Activated CD4-positive, alpha-beta T cell treated with anti-CD3 and anti-CD28 coated beads, Interleukin-2, amount 50 U/mL, for 1 hour (primary cell): ENCODE measurements at places on chromosomes 6 and 20.

DNA sequence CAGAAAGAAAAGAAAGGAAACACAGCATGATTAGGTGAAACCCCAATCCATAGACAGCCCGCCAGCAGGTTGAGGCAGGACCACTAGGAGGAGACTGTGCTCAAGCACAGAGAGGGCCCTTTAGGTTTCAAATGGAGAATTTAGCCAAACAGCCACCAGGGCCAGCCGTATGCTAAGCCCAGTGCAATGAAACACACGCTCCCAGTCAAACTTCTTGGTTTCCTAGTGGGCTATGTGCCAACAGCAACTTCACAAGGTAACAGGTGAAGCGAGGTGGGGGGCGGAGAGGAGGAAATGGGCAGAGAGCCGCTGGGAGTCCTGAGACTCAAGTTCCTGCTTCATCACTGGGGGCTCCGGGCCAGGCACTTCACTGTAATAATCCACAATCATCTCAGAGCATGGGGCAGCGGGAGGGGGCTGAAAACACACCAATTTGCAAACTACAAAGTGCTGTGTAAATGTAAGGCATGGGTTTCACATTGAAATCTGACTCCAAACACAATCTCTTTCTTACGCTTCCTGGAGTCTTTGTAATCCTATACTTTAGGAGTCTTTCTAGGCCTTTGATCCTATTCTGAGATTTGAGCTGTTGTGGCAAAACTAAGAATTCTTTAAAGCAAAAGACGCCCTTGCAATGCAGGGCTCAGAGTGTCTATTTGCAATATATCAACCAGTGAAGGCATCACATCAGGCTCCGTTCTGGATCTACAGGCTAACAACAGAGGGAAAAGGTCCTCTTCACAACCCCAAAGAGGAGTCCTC lies 117.3 kb downstream of the OPRM1 start:
- DNase-seq: peak; percentile 61

GRCh38 chr6:34031625-34032383 lies 114.1 kb downstream of the GRM4 start:
- DNase-seq: no peak

GRCh38 chr6:122778985-122779661 lies 393 bp upstream of the FABP7 start:
- no peak for DNase-seq

DNA sequence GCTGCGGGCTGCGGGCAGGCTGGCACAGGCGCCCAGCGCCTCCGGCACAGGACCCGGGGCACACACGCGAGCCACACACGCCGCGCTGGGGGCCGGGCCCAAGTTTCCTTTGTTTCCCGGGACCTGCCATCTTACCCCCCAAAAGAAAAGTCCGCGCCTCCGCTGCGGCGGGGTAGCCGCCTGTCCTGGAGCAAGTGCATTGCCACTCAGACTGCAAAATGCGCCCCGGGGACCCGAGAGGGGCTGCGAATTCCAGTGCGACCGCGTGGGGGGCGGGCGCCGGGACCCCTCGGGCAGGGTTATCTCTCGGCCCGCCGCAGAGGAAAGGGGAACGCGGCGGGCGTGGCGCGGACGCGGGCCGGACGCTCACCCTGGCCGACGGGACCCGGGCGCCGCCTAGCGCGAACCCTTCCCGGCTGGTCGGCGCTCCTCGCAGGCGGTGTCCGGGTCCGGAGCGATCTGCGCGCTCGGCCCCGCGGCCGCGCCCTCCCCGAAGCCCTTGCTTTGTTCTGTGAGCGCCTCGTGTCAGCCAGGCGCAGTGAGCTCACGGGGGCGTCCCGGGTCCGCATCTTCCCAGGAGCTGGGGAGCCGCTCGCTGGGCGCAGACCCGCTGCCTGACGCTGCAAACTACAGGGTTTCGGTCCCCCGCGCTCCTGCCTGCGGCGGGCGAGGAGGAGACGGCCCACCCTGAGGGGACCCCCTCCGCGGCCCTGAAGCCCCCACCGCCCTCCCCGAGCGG lies 639 bp upstream of the CD24 start:
- no peak for DNase-seq

- DNase-seq: no peak
These were observed 267.8 kb downstream of the PTPRK start for GRCh38 chr6:128252341-128253176.

DNA sequence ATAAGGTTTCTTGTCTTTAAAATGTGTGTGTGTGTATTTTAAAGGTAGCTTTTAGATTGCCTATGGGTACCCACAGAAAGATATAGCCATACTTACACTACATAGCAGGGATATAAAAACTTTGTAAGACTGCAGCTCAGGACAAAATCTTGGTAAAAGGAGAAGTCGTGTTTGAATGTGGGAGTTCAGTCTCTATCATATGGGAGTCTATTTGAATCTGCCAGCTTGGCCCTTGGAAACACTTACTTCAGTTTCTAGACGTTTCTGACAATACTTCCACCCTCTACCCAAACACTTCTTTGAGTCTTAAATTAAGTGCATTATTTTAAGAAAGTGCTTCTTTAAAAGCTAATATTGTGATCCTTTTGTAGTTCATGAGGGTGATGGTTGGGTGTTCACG lies 155.7 kb downstream of the CARMIL1 start:
- no peak for DNase-seq

- no peak for DNase-seq
These were observed 27.0 kb upstream of the CCR6 start for GRCh38 chr6:167095888-167096287.

DNA sequence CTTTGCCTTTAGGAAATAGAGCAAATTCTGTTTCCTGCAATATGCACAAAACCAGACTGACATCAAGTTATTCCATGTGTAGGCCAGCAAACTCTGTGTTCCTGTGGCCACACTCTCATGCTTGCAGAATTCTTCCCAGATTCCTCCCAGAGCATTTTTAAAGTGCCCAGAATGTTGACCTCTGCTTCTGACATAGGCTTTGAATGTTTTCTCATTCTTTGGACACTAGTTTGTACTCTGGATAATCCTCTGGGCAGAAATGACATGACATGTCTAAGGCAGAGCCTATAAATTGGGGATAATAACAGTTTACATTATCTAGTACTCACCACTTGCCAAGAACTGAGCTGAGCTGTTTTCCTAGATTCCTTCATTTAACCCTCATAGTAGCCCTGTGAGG lies 9.2 kb upstream of the EFHC1 start:
- DNase-seq: no peak

DNA sequence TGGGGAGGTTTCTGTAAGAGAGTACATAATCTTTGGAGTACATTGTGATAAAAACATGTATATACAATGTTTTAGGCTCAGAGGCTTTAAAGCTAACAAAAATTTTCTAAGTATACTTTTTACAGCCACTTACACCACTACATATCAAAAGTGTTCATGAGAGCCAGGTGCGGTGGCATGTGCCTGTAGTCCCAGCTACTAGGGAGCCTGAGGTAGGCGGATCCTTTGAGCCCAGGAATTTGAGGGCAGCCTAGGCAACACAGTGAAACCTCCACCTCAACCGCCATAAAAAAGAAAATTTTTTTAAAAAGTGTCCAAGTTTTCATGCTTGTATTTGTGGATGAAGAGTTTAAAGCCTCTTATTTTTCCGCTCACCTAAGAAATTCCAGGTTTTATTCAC lies 22.5 kb downstream of the SNX3 start:
- no peak for DNase-seq

DNA sequence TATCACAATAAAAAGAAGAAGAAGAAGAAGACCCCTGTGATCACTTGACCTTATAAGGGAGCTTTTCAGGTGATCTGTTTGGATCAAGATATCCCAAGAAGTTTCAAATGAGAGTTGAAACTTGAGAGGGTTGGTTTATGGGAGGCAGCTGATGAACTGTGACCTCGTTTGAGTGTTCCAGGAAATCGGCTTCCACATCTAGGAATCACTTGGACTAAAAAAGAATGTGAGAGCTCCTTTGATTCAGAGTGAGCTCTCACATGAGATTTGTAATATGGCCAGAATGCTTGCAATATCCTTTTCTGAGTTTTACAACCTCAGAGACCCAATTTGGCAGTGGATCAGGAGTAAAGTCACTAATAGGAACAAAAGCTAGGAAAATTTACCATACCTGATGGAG lies 228.1 kb downstream of the ATXN1 start:
- no peak for DNase-seq

DNA sequence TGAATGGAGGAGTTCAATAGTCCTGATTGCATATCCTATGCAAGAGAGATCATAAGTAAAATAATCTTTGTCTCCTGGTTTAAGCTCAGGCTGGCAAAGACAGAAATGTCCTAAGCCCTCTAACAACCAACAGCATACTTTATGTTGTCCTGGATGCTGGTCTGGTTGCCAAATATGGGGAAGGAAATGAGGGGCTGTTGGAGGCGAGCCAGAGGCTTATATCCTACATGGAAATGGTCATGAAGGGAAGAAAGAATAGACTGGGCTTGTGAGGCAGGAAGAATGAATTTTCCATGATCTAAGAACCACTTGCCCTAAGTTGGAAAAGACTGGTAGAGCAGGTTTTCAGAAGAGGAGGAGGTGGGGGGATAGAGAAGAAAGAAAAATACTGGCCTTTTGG lies 237.1 kb downstream of the SMOC2 start:
- no peak for DNase-seq

- DNase-seq: no peak
These were observed 23.8 kb downstream of the SIM1 start for GRCh38 chr6:100440935-100441334.

GRCh38 chr20:32052778-32053362 lies 828 bp downstream of the HCK start:
- DNase-seq: no peak

- DNase-seq: no peak
These were observed 26.3 kb downstream of the SPDEF start for GRCh38 chr6:34529665-34530327.

- no peak for DNase-seq
These were observed 239.0 kb upstream of the KCNQ5 start for GRCh38 chr6:72382602-72383529.

- no peak for DNase-seq
These were observed 165.7 kb upstream of the AFDN start for GRCh38 chr6:167660944-167661551.

DNA sequence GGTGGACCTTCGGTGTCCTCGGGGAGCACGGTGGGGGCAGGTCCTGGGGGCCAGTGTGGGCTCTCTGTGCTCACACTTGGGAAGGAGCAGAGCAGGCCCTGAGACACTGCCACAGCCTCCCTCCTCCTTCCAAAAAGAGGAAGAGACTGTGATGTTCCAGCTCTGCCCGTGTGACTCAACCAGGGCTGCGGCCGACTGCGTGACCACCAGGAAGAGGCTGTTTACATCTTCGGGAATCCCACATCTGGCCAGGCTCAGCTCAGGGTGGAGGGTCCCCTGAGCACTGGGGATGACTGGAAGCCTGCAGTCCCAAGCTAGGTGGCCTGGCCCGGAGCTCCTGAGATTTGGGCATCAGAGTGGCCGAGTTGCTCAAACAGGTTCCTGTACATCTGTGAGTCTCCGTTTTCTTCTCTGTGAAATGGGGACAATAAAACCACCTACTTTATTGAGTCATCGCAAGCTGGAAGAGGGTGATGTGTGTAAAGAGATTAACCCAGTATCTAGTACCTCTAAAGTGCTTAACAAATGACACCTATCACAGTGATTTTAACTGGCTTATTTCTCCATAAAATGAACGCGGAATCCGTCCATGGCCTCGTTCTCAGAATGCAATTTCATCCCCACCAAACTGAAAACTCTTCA lies 242.1 kb downstream of the DLL1 start:
- DNase-seq: no peak

- DNase-seq: no peak
These were observed 80.3 kb downstream of the ASXL1 start for GRCh38 chr20:32438331-32438858.

GRCh38 chr6:166595061-166595780 lies 8.7 kb upstream of the RAMACL start:
- DNase-seq: no peak

GRCh38 chr20:7703551-7703961 lies 236.7 kb downstream of the HAO1 start:
- DNase-seq: no peak

DNA sequence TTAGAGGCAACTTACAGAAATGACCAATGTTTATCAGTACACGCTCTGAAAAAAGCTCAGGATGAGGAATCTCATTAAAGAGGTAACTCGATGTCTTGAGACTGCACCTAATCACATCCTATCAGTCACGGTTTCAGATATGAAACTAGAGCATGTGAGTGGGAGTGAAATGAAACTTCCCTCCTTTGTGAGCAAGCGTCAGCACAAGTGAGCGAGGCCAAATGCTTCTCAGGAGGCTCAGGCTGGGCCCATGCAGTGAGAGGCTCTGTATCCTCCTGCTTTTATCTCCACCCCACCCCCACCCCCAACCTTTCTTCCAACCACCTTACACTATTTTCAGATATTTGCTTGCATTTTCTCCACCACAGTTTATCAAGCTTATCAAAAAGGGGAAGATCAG lies 140.8 kb upstream of the RIMS1 start:
- DNase-seq: no peak

GRCh38 chr6:6314596-6314995 lies 5.9 kb downstream of the F13A1 start:
- DNase-seq: no peak

GRCh38 chr20:23877524-23877923 lies 2.0 kb downstream of the CST5 start:
- no peak for DNase-seq

DNA sequence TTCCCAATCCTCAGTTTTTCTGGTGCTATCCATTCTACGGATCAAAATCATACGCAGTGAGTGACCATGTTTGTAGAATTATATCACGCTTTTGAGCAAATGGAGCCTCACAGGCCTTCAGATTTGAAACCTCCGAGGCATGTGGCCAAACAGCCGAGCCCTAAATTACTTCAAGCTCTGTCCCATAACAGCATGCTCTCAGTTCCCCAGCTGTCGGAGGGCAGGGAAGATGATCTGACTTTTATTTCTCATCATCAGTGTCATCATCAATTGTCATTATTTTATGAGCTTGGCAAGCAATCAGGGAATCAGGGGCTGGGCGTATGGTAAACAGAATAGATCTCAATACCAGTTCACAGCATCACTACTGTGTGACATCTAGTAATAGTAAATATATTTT lies 73.2 kb downstream of the PSMG4 start:
- no peak for DNase-seq
